ENCODE measurements at places on chromosomes 1 and 21. TPM values are rescaled to one million over a fixed set of nuclear protein-coding genes. Genes with fewer than 3 reads are reported as not detected.

The CCDC185 gene
- not detected for total RNA-seq

The VANGL2 gene
- 26.1 TPM for total RNA-seq

The TPTE gene
- not detected for total RNA-seq

The AQP10 gene
- total RNA-seq: not detected

The LIN28A gene
- total RNA-seq: 16.7 TPM

The MAB21L3 gene
- total RNA-seq: 0.34 TPM

The SPATA45 gene
- 0.65 TPM for total RNA-seq

The GSTM2 gene
- 13.4 TPM for total RNA-seq

The FCER1A gene
- not detected for total RNA-seq

The FMO5 gene
- 1.3 TPM for total RNA-seq

The SERTAD4 gene
- 2.9 TPM for total RNA-seq

The SLC1A7 gene
- total RNA-seq: not detected

The CTBS gene
- 18.6 TPM for total RNA-seq

The TNNI3K gene
- total RNA-seq: not detected

The MTARC2 gene
- total RNA-seq: 3.1 TPM

The ABCA4 gene
- total RNA-seq: 0.20 TPM

The CSRP1 gene
- 317 TPM for total RNA-seq

The HIVEP3 gene
- 9.4 TPM for total RNA-seq

The MCOLN3 gene
- total RNA-seq: 0.75 TPM

Measured in astrocyte (in vitro differentiated cells and primary cell).